Osteoblast (primary cell): ENCODE measurements at places on chromosomes 3 and 15. TPM values are rescaled to one million over a fixed set of nuclear protein-coding genes. Genes with fewer than 3 reads are reported as not detected.
A peak's percentile ranks its signal among the peaks of the same experiment; 100 is the strongest.

GRCh38 chr3:144053121-144053520, 81.5 kb downstream of the DIPK2A start:
- DNase-seq: no peak

DNA sequence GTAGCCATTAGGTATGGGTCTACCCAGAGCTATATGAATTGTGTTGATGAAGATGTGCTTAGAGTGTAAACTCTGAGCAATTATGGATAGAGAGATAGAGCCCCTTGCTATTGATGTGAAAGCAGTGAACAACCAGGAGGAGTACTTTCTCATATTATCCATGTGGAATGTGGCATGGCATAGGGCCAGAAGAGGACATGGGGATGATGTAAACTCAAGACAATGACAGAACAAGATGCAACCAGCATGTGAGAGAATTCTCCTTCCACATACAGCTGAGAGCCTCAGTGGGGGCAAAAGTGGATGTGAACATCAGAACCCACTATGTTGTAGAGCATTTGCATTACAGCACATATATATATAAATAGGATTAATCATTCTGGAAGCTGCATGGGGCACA, 36.4 kb upstream of the BNC1 start:
- DNase-seq: no peak

- no peak for DNase-seq
These were observed 15.0 kb downstream of the UACA start for GRCh38 chr15:70748281-70748747.

- no peak for DNase-seq
These were observed 710.3 kb upstream of the ARPP21 start for GRCh38 chr3:34929036-34929435.

- no peak for DNase-seq
These were observed 261.6 kb upstream of the TTC14 start for GRCh38 chr3:180340395-180340794.

The SSUH2 gene
- total RNA-seq: not detected in 2 replicates

DNA sequence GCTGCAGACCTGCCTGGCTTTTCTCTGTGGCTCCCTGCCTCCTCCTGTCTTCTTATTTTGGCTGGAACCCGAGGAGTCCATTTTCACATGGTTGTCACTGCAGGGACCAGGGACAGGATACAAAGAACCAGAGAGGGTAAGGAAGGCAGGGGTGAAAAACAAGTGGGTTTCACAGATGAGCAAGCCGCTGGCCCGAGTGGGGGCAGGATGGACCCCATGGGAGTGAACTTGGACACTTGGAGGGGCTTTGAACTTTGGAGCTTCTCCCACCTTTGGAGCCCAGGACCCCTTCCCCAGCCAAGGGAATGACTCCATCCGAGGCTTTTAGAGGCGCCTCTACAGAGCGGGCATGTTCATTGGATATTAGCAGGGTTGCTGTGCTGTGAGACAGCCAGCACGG, 26.9 kb upstream of the ADCY5 start:
- no peak for DNase-seq

The FBXL2 gene
- 23.2 and 23.6 TPM in 2 replicates for total RNA-seq

The ARPP19 gene
- 104 and 114 TPM in 2 replicates for total RNA-seq

The TLE3 gene
- 21.5 and 29.7 TPM in 2 replicates for total RNA-seq

DNA sequence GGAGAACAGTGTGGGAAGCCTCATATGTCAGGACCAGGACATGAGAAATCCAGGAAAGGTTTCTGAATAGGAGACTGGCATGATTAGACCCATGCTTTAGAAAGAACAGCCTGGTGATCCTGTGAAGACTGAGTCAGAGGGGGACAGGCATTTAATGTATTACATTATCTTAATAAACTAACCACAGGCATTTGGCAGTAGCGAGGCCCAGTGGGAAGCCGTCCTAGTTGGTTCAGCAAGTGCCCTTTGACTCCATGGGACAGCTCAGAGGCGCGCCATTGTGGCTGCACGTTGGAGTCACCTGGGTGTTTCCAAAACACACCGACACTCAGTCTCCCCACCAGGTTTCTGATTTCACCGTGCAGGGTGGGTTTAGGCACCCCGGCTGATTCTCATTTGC, 90.5 kb upstream of the DGKG start:
- peak; percentile 87 for DNase-seq

The CACNA2D3 gene
- under 0.01 and 0.36 TPM in 2 replicates for total RNA-seq

- peak; percentile 13 for DNase-seq
These were observed 125.7 kb downstream of the TBL1XR1 start for GRCh38 chr3:177071496-177072156.

The BRK1 gene
- 113 and 114 TPM in 2 replicates for total RNA-seq

- DNase-seq: no peak
These were observed 10.2 kb downstream of the WDR73 start for GRCh38 chr15:84643838-84644237.

DNA sequence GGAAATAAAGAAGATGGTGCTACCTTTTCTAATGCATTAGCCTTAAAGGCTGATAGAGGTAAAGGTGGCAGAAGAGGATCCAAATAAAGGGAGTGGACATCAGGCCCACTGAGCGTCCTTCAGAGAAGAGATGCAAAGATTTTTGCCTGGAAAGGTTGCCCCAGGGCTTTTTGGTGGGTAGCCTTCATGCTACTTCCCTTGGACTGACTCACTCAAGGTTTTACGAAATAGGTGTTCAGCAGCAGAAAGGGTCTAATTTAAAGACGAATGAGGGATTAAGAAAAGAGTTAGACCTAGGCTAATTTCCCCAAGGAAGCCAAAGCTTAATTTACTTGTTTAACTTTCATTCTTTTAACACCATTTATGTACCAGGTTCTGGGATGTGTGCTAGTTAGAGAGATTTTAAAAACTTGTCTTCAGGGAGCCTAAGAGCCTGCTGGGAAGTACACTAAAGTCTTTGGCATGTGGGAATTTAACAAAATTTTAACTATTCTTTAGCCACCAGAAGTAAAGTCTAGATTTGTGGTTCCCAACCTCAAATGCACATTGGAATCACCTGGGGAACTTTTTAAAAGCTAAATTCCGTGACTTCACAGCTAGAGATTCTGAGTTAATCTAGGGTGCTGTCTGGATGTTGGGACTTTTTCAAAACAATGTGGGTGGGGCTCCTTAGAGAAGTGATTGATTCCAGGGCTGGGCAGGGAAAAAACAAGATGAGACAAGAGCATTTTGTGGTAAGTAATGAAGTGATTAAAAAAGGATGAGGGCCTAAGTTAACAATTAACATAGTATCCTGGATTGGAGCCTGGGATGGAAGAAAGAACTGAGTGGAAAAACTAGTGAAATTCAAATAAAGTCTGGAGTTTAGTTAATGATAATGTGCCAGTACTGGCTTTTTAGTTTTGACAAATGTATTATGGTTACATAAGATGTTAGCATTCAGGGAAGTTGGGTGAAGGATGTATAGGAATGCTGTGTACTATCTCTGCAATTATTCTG, 3.4 kb downstream of the IL20RB start:
- no peak for DNase-seq

- no peak for DNase-seq
These were observed 158.7 kb downstream of the SUCLG2 start for GRCh38 chr3:67495751-67496150.

GRCh38 chr3:82736696-82737277, 975.3 kb upstream of the GBE1 start:
- DNase-seq: no peak
